ENCODE measurements at places on chromosomes 13 and 19. TPM values are rescaled to one million over a fixed set of nuclear protein-coding genes. Genes with fewer than 3 reads are reported as not detected.
A peak's percentile ranks its signal among the peaks of the same experiment; 100 is the strongest.

GRCh38 chr19:34428549-34429285 lies 536 bp downstream of the UBA2 start:
- peak; percentile 61 for DNase-seq
- peak overlapping the region; percentile 89 for H3K4me3 ChIP-seq
- H3K36me3 ChIP-seq: no peaks in the 10 kb centered on the region
- peak overlapping the region; percentile 72 for H3K27ac ChIP-seq
- H3K27me3 ChIP-seq: no peaks in the 10 kb centered on the region

DNA sequence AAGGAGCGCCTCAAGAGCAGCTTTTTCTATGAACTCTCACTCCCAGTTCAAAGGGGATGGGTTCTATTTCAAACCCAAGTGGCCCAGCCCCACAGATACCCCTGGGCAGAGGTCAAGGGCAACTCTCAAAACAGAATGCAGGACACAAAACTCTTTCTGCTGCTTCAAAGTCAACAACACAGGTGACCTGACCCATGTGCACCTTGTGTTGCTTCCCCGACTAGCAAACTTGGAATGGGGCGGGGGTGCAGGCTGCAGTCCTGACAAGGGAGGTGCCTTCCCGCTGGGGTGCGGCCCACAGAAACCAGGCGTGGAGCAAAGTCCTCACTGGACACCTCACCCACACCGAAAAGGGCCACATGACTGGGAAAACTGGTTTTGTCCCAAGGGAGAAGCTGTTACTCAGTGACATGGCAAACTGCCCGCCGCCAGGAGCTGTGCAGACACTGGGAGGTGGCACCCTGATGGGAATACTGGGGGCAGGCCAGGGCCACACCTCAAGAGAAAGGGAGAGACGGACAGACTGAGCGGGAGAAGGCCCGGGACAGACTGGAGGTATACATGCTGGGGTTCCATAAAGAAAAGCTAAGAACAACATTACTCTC lies 17.4 kb downstream of the ZC3H4 start:
- no peaks in the 10 kb centered on the region for H3K27me3 ChIP-seq
- H3K27ac ChIP-seq: no peak overlapping the region
- no peak overlapping the region for H3K4me3 ChIP-seq
- H3K36me3 ChIP-seq: no peaks in the 10 kb centered on the region
- DNase-seq: no peak

DNA sequence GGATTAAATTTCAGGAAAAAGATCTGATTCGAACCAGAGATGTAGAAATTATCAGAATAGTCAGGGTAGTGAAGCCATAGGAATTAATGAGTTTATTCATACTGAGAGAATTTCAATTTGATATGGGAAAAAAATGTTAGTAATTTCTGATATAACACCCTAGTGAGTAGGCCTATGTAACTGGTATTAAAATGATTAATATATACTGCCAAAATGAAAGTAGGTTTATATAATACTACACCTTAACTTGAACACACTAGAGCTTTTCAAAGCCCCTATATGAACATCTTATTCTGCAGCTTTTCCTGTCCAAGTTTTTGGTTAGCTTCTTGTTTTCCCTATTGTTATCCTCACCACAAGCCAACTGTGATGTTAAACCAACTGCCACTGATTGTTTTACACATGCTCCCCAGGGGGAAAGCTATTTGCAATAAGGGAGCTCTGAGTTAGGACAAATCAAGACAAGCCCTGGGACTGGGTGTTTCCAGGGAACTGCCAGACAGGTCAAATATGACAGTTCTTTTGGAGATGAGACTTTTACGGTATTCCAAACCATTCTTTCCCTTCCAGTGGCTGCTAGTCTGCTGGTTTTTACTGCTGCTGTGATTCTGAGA lies 45.3 kb downstream of the FNDC3A start:
- H3K4me3 ChIP-seq: no peak overlapping the region
- H3K36me3 ChIP-seq: peaks cover 17% of the 10 kb centered on the region
- H3K27ac ChIP-seq: no peak overlapping the region
- peak; percentile 3 for DNase-seq
- H3K4me1 ChIP-seq: no peaks in the 10 kb centered on the region
- no peaks in the 10 kb centered on the region for H3K27me3 ChIP-seq

GRCh38 chr19:20005741-20006140 lies 33.6 kb downstream of the ZNF682 start:
- H3K27ac ChIP-seq: no peak overlapping the region
- H3K4me3 ChIP-seq: no peak overlapping the region
- DNase-seq: no peak
- no peaks in the 10 kb centered on the region for H3K4me1 ChIP-seq

DNA sequence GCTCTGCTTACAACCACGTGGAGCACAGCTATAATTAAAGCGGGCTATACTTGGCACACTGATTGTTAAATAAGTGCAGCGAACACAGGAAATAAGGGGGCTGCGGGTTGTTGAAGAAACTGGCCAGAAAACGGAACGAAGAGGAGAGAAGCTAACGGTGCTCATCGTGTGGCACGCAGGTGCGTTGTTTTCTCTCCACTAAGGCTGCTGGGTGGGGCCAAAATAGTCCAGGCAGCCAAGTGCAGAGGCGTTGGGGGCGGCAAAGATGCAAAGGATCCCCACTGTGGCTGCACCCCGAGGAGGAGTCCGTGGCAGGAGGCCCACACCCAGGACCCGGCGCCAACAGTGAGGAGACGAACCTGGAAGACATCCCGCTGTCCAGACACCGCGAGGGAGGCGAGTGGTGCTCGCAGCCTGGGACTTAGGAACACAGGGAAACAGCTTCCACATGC lies 8.1 kb upstream of the ARL11 start:
- no peak overlapping the region for H3K27ac ChIP-seq
- peaks cover 6% of the 10 kb centered on the region for H3K4me1 ChIP-seq
- no peaks in the 10 kb centered on the region for H3K27me3 ChIP-seq
- H3K4me3 ChIP-seq: no peak overlapping the region
- no peaks in the 10 kb centered on the region for H3K36me3 ChIP-seq

- peaks cover 9% of the 10 kb centered on the region for H3K27me3 ChIP-seq
- DNase-seq: no peak
- no peaks in the 10 kb centered on the region for H3K36me3 ChIP-seq
These were observed 36.7 kb downstream of the POU4F1 start for GRCh38 chr13:78566631-78567030.

DNA sequence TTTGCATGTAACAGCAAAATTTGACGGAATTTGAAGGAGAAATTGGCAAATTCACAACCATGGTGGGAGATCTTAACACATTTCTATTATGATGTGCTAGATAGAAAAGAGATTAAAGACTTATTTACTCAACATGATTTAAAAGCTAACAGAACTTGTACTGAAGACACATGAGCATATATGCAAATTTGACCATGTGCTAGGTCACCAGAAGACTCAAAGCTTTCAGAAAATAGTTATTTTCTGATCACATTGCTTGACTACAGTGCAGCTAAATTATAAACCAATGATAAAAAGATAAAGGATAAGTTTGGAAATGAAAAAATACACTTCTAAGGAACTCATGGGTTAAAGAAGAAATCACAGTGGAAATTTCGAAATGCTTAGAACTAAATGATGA lies 9.1 kb downstream of the GPR183 start:
- no peak overlapping the region for H3K27ac ChIP-seq
- no peak for DNase-seq
- H3K27me3 ChIP-seq: no peaks in the 10 kb centered on the region
- H3K36me3 ChIP-seq: no peaks in the 10 kb centered on the region

GRCh38 chr13:36619535-36619934 lies 54.3 kb upstream of the SERTM1 start:
- H3K27me3 ChIP-seq: no peaks in the 10 kb centered on the region
- DNase-seq: no peak
- no peaks in the 10 kb centered on the region for H3K36me3 ChIP-seq
- no peak overlapping the region for H3K27ac ChIP-seq
- H3K4me1 ChIP-seq: no peaks in the 10 kb centered on the region
- no peak overlapping the region for H3K4me3 ChIP-seq

DNA sequence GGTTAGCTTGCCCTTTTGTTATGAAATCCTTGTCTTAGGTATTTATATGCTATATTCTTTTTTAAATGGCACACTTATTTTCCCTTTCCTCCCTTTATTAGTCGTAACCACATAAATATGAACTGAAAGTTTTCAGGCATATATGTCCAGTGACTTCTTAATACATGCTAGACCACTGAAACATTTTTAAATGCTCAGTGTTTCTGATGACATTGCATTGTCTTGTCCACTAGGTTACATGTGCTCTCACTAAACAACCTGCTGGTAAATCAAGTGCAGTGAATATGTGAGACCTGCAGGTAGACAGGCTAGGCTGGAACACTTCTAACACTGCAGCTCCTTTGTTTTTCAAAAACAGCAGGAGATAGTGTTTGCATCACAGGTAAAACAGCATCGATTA lies 332.6 kb upstream of the DACH1 start:
- no peaks in the 10 kb centered on the region for H3K4me1 ChIP-seq
- no peaks in the 10 kb centered on the region for H3K27me3 ChIP-seq
- DNase-seq: no peak
- H3K27ac ChIP-seq: no peak overlapping the region
- H3K4me3 ChIP-seq: no peak overlapping the region
- no peaks in the 10 kb centered on the region for H3K36me3 ChIP-seq

DNA sequence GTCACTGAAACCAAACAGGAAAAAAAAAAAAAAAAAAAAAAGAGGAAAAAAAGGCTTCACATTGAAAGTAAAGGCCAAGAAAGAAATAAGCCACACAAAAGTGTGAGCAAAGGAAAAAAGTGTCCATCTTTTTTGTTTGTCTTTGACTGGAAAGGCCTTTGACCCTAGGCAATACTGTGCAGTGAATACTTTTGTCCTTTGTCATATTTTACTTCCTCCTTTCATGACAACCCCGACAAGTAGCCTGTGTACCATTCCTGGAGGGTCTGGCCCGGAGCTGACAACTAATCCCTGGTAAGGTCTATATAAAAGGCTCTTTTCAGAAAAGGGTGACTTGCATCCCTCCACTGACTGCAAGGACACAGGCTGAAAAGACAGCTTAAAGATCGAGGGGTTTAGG lies 12.9 kb upstream of the MICU2 start:
- peak; percentile 42 for DNase-seq
- H3K27ac ChIP-seq: no peak overlapping the region
- H3K27me3 ChIP-seq: no peaks in the 10 kb centered on the region
- H3K4me1 ChIP-seq: peaks cover 6% of the 10 kb centered on the region
- H3K4me3 ChIP-seq: no peak overlapping the region

DNA sequence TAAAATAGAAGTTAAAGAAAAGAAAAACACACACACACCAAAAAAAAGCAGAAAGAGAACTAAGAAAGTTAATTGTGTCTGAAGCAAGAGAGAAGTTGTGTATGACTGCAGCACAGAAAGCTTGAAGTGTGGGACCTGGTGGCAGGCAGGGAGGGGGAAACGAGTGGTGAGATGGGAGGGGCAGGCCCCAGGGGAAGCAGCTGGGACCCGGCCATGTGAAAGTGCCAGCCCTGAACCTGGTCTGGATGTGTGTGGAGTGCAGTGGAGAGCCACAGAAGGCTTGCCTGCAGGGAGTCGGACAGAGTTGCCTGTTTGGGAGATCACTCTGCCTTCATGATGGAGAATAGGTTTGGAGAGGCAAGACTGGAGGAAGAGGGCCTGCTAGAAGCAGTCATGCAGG lies 199.0 kb downstream of the GGACT start:
- DNase-seq: no peak
- H3K36me3 ChIP-seq: no peaks in the 10 kb centered on the region
- H3K4me3 ChIP-seq: no peak overlapping the region
- no peak overlapping the region for H3K27ac ChIP-seq
- no peaks in the 10 kb centered on the region for H3K27me3 ChIP-seq
- H3K4me1 ChIP-seq: no peaks in the 10 kb centered on the region

DNA sequence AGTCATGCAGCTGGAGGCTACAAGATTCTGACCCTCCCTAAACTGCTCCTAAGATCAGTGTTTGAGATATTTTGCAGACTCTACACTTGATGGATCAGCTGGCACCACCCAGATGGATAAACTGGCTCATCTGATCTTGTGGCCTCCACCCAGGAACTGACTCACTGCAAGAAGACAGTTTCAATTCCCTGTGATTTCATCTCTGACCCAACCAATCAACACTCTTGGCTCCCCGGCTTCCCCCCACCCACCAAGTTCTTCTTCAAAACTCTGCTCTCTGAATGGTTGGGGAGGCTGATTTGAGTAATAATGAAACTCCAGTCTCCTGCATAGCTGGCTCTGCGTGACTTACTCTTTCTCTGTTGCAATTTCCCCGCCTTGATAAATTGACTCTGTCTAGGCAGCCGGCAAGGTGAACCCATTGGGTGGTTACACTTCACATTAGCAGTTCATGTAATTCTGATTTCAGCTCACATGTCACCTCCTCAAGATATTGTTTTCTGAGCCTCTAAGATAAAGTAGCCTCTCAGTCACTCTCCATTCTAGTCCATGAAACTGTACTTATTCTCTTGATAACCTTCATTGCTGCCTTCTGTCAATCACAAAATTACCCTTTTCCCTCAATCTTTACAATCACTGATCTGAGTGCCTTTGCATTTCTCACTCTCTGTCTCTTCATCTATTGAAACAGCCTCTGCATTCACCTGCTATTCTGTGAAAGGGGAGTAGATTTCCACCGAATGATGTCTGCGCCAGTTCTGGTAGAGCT lies 9.9 kb upstream of the FPR3 start:
- no peak overlapping the region for H3K27ac ChIP-seq
- no peaks in the 10 kb centered on the region for H3K4me1 ChIP-seq
- no peaks in the 10 kb centered on the region for H3K36me3 ChIP-seq
- H3K4me3 ChIP-seq: no peak overlapping the region

- peaks cover 11% of the 10 kb centered on the region for H3K4me1 ChIP-seq
- no peak overlapping the region for H3K27ac ChIP-seq
- H3K4me3 ChIP-seq: no peak overlapping the region
- H3K27me3 ChIP-seq: no peaks in the 10 kb centered on the region
These were observed 13.1 kb downstream of the NAXD start for GRCh38 chr13:110628477-110628793.

The BABAM1 gene
- total RNA-seq: 107 TPM

The ZNF730 gene
- 59.2 TPM for total RNA-seq

The MAP4K1 gene
- total RNA-seq: 3.6 TPM

The PROZ gene
- not detected for total RNA-seq

The MBD3L2 gene
- total RNA-seq: not detected

The ARHGAP45 gene
- 9.6 TPM for total RNA-seq

The DMKN gene
- total RNA-seq: 208 TPM

The MATK gene
- total RNA-seq: 2.8 TPM

The ZNF324B gene
- 3.2 TPM for total RNA-seq

The FAM83E gene
- total RNA-seq: 2.6 TPM

The ITGBL1 gene
- not detected for total RNA-seq

The PHLDB3 gene
- total RNA-seq: 21.9 TPM

The CABP5 gene
- not detected for total RNA-seq

The RHPN2 gene
- 28.0 TPM for total RNA-seq

Measured in neural progenitor cell (in vitro differentiated cells).